ENCODE measurements at places on chromosomes 5 and 9. TPM values are rescaled to one million over a fixed set of nuclear protein-coding genes. Genes with fewer than 3 reads are reported as not detected.

CLIC3 gene
- total RNA-seq, result not detected

C9orf153 gene
- not detected for total RNA-seq

PCDHA5 gene
- 2.4 TPM for total RNA-seq

SLC45A2 gene
- 0.06 TPM for total RNA-seq

SPATA31D4 gene
- total RNA-seq, result not detected

DNA sequence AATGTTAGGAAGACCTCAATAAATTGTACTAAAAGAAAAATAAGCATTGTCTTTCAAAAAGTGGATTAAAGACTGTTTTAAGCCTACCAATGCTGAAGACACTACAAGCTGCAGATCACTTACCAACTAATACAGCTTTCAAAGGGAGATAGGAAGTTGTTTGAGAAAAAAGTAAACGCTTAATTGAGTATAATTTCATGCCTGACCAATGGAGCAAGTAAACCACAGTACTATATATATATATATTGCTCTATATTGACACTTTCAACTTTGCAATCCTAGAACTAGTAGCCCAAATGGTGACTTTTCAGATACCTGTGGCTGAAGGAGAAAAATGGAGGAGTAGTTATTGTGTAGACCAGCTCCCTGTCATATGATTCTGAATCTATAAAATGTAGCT is 85.7 kb downstream of the FREM1 start:
- DNase-seq, result no peak

DNA sequence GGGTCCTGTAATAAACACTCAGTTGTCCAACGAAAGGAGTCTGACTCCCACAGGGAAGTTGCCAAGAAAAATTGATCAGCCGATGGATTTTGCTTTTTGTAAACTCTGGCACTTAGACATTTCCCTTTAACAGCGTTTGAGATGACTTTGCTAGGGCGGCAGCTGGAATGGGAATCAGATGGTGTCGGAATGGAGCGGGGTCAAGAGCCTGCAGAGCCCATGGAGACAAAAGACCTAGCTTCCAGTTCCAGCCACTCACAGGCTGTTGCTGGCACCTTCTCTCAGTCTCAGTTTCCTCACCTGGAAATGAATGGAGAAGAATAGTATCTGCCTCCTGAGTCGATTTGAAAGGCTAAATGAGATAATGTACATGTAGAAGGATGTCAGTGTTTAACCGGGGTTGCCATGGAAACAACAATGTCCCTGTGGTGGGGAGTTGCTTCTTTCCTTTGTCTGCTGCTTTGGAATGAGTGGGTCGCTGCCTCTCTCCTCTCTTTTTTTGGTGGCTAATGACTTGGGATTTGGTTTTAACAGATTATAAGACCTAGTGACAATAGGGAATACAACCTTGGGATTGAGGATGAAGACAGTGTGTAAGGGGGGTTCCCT is 137.4 kb downstream of the GAS1 start:
- peak; percentile 38 for DNase-seq

- no peak for DNase-seq
These were observed 217.0 kb downstream of the FBXL7 start for GRCh38 chr5:15717001-15717400.

DNA sequence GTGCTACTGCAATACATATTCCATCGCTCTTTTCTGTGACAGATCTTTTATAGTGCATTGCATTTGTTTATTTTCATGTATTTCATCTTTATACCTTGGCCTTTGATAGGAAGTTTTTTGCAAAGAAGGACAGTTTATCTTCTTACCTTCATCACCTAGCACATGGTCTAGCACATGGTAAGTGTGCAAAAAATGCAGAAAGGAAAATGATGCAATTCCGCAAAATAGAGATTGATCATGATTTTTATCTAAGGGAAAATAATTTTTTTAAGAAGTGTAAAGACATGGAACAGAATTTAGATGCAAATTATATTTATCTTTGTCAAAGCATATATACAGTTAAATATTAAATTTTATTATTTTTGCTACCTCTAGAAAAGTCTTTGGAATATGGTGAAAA is 19.2 kb upstream of the NIM1K start:
- no peak for DNase-seq

DNA sequence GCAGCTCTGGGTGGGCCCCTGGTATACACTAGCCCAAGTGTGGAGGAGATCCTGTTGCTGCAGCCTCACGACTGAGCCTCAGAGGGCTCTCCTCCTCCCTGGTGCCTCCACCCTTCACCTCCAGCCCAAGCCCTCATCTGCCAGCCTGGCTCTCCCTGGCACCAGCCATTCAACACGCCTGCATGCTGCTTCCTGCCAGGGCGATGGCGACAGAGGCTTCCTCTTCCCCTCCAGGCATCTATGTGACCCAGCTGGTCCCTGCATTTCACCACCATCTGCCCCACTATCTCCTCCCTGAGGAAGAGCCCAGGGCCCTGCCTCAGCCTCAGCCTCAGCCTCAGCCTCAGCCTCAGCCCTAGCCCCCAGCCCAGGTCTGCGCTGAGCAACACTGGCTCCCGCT is 54.8 kb upstream of the ANGPTL2 start:
- no peak for DNase-seq

- no peak for DNase-seq
These were observed 60.9 kb downstream of the ARHGEF28 start for GRCh38 chr5:73686912-73687311.

DNA sequence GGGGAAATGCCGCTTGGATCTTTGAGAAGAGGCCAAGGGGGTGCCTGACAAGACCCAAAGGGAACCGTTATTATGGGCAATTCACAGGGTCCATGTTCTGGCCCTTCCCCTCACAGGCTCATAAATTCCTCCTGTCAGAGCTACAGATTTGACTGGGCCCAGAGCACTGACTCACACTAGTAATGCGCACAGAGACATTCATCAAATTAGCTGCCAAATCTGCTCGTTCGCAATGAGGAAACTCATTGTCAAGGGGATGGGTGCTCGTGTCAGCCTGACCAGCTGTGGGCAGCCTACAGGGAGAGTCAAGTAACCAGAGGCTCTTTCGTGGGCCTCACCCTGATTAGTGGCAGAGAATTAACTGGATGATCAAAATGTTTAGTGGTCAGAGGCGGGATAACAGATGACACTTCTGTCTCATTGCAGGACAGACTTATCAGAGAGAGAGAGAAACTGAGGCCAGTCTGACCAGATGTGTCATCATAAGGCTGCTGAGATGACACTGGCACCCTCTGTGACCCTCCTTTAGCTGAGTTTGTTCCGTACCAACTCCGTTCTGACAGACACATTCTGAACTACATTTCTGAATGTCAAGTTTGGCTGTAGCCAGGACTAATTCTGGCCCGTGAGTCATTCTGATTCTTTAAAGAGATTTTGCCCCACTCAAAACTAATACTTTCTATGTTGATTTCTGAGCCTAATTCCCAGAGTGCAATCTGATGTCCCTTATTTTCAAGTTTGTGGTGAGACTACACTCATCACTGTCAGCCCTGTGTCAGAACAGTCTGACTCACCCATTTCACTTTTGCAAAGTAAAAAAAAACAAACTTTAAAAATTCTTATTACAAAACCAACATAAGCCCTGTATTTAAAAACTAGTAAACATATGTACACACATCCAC is 377.1 kb downstream of the ACTL7B start:
- DNase-seq, result no peak

GRCh38 chr9:112860451-112860850 is 30.2 kb downstream of the SLC46A2 start:
- DNase-seq, result no peak

Measured in neural progenitor cell (in vitro differentiated cells).